ENCODE measurements at places on chromosomes 3 and 15.

- no peak for DNase-seq
Measured at GRCh38 chr3:187782006-187782405, 36.7 kb upstream of the BCL6 start.

DNA sequence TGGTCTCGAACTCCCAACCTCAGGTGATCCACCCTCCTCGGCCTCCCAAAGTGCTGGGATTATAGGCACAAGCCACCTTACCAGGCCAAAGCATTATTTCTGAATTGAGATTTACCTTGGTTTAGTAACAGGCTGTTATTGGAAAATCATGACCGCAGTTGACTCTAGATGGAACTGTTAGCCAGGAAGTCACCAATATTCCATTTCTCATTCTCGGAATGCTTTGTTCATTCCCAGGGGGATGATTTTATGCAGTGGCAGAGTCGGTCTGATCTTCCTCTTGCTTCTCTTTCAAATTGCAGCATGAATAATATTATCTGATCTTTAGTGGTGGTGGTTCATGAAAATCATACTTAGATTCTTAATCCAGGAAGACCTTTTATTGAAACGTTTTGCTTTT lies 195.5 kb upstream of the MBNL1 start:
- no peak for DNase-seq

GRCh38 chr3:194204042-194204987 lies 68.4 kb downstream of the HES1 start:
- DNase-seq: peak; percentile 9

GRCh38 chr3:185658943-185659342 lies 72.8 kb downstream of the SENP2 start:
- DNase-seq: no peak

- no peak for DNase-seq
Measured at GRCh38 chr3:25156626-25157025, 271.4 kb upstream of the RARB start.

DNA sequence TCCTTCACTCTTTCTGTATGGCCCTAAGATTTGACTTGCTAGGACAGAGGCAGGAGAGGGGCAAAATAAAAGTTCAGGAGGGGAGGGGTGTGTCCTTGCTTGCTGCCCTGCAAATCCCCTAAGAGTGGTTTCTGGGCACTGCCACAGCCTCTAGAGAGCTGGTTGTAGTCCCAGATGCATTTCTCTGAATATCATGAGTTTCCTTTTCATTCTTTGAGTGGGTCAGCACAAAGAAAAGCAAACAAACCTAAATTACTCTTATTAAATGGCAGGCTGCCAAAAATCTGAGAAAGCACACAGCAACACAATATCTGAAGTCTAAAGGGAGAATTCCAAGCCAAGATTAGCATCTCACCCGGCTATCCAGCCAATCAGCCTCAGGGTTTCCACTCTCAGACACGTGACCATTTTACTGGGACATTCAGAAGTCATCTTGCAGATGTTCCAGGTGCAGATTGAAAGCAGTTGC lies 919.3 kb downstream of the TUSC7 start:
- no peak for DNase-seq

GRCh38 chr15:100336061-100336460 lies 5.7 kb downstream of the ADAMTS17 start:
- DNase-seq: no peak

GRCh38 chr15:57220205-57220604 lies 156.1 kb upstream of the CGNL1 start:
- DNase-seq: no peak

DNA sequence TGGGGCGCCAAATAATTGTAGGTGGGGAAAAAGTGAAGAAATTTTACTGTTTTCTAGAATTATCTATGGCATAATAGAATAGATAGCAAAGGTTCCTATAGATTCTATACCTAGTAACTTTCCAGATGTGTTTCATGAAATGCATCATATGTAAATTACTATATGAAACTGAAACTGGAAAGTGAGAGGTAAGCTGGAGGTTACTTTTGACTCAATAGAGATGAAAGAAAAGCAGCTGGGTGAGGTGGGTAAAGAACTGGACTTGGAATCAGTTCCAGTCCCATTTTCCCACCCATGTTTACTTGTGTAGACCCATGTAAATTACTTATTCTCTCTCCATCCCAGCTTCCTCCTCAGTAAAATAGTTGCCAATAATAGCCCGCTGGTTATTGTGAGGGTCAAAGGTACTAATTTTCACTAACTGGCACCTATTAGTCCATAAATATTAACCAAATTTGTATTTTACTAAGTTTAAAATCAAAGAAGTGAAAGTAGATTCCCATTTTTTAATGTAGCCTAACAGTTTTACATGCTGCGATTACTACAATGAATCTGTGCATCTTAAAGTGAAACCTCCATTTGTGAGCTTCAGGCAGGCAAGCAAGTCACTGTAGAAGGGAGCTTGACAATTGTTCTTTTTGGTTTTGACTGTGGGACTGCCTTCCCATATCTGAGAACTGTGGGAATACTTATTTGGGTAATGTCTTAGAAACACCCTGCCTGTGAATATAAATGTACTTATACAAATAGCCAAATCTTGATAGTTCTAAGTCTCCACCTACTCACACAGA lies 312.1 kb downstream of the SLC9A9 start:
- DNase-seq: no peak

- no peak for DNase-seq
Measured at GRCh38 chr3:59527493-59527892, 477.7 kb upstream of the CFAP20DC start.

DNA sequence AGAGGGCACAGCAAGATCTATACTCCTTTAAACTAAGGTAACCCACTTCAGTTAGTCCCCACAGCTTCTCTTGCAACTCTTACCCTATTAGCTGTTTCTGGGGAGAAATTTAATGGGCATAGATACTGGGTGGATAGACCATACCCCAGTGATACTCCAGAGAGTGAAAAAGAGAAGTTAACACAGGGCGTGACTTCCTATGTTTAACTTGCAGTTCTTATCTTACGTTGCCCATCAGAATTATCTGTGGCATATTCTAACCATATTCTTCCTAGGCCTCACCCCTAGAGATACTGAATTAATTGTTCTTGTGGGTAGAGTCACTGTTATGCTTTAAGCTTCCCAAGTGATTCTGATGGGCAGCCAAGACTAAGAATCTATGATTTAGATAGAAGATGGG lies 485.4 kb upstream of the TPRG1 start:
- DNase-seq: no peak

- no peak for DNase-seq
Measured at GRCh38 chr3:171729452-171730334, 80.6 kb downstream of the PLD1 start.

Measured in activated CD4-positive, alpha-beta T cell treated with anti-CD3 and anti-CD28 coated beads, Interleukin-2, amount 50 U/mL, for 48 hours (primary cell).